LoVo (cell line): ENCODE measurements at places on chromosomes 2 and 18.

DNA sequence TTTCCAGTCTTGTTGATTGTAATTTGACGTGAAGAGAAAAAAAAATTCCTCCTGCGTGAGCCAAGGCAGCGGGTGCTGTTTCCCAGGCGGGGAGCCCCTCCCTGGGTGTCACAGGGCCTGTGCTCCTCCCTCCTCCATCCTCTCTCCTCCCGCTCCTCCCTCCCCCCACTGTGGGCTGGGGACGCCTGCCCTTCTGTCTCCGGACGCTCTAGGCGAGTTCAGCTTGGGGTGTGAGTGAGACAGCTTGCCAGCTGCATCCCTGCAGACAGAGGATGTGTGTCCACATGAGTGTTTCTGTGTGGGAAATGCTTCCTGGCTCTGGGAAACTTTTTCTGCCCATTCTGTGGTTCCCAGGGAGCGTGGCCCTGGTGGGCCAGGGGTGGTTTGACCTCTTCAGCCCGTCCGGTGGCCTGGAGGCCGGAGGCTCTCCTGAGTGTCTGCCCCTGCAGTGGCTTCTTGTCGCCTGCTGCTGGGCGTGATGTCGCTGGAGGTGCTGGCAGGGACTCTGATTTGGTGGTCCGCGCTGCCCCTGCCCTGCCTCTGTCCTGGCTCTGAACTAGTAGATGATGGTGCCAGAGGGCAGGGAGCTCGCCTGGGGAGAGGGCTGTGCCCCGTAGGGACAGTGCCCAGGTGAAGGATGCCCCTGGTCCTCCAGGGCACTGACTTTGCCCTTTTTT lies 96.4 kb downstream of the USP40 start:
- DNase-seq: no peak

DNA sequence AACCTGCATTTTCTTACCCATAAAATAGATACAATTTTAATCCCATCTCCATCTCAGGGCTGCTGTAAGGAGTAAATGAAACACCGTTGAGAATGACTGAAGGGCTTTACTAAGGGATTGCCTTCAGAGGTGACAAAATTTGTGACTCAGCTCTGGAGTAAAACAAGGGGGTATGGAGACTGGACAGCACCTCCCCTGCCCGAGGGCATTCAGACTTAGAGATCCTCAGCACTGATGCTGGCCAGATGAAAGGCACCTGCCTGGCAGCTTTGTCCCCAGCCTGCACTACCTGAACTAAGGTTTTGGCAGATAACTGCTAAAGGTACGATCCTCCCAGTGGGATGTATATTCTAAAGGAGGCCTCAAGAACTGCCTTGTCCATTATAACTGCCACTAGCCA lies 105.9 kb upstream of the STPG4 start:
- DNase-seq: no peak

DNA sequence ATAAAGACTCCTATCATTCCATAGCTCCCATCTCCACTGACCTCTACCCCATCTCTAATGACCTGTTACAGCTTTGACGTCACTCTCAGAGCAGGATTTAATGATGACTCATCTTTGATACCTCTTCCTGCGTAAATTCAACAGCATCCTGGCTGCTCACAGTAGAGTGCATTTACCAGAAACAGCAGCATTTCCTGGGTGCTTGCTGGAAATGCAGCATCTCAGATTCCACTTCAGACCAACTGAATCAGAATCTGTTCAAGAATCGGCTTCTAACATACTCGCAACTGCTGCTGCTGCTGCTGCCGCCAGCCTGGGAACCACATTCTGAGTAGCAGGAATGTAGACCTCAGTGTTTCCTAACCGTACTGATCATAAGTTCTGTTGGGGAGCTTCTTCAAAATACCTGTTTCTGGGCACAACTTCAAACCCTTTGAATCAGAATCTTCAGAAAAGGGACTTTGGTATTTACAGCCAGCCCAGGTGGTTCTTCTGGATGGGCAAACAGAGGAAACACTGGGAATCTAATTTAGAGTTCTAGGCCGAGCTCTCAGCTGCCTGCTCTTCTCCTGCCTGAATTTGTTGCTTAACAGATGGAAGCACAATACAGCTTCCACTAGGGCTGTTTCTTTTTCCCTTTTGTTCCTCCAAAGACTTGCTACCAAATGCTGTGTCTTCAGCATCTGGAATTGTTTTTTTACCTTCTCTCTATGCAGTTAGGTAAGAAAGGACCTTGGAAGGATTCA lies 241.4 kb downstream of the NCKAP5 start:
- DNase-seq: no peak

- no peak for DNase-seq
These were observed 16.5 kb downstream of the DOK1 start for GRCh38 chr2:74571058-74571457.

- no peak for DNase-seq
These were observed 59.2 kb downstream of the CCDC141 start for GRCh38 chr2:178990533-178991241.

GRCh38 chr18:78975292-78975691 lies 4.3 kb upstream of the SALL3 start:
- no peak for DNase-seq

- DNase-seq: no peak
These were observed 74.9 kb downstream of the CAPN13 start for GRCh38 chr2:30732376-30732775.

GRCh38 chr2:42360493-42360889 lies 526 bp downstream of the COX7A2L start:
- DNase-seq: no peak

DNA sequence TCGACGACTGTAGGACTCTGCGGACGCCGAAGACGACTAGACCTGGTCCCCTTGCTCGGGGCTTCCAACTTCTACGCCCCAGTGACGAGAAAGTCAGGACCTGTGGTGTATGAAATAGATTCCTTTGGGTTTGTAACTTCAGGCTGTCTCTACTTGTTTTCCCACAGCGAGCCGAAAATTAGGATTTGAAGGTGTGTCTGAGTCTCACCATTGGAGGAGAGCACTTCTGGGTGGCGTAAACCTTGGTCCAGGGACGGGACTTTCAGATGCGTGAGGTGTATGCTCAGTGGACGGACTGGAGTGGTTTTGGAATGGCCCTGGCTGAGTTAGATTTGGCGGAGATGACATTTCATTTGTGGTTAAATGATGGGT lies 1.3 kb downstream of the BIRC6 start:
- DNase-seq: no peak

DNA sequence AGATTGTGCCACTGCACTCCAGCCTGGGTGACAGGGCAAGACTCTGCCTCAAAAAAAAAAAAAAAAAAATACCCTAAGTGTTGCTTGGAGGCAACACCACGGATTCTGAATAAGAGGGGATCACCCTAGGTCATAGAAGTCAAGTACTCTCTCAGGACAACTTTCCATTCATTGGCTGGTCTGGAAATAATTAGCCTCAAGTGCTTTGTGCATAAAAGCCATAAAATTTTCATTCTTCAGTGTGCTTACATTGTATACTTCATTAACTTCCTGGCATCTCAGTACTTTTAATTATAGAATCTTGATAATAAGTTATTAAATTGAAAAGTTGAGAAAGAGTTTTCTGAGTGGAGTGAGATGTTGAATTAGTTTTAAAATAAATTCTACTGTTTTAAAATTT lies 876.1 kb upstream of the FAM98A start:
- no peak for DNase-seq
